ENCODE measurements at places on chromosomes 4 and X.

DNA sequence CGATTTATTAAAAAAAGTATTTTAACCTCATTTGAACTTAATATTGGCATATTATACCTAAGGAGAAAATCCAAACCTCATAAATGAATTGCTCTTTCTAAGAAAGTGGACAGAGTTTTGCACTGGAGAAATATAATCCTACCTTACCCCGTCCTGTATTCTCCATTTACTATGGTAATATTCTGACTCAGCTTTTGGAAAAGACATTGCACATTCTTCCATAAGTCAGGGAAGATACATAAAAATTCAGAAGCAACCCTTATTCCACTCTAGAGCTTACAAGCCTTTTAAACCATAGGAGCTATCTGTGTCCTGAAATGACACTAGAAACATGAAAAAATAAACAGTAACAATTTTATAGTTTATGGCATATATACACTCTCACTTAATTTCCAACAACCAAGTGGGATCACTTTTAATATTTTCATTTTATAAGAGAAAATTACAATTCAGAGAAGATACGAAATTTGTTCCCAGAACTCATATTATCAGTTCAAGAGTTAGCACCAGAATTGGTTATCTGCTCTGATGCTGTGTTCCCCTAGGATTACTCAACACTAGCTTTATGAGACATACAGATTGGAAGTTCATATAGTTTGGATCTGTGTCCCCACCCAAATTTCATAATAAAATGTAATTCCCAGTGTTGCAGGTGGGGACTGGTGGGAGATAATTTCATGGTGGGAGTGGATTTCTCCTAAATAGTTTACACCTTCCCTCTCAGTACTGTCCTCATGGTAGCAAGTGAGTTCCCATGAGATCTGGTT lies 359.4 kb downstream of the ARAP2 start:
- DNase-seq: no peak

DNA sequence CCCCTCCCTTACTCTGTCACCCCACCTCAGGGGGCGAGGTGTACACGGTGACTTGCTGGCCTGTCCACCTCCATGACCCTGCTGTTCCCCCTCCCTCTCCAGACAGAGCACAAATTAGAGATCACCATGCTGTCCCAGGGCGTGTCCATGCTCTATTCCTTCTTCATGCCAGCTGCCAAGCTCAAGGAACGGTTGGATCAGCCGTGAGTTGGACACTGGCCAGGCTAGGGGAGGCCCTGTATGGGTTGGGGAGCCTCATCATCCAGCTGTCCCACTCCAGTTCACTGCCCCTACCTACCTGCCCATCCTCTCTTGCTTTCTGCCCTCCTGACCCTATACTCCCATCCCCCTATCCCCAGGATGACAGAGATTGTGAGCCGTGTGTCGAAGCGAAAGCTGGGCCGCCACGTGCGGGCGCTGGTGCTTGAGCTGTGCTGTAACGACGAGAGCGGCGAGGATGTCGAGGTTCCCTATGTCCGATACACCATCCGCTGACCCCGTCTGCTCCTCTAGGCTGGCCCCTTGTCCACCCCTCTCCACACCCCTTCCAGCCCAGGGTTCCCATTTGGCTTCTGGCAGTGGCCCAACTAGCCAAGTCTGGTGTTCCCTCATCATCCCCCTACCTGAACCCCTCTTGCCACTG lies 3.9 kb upstream of the CDK16 start:
- DNase-seq: no peak

- DNase-seq: no peak
These were observed 119.5 kb downstream of the ATXN3L start for GRCh38 chrX:13200398-13200797.

DNA sequence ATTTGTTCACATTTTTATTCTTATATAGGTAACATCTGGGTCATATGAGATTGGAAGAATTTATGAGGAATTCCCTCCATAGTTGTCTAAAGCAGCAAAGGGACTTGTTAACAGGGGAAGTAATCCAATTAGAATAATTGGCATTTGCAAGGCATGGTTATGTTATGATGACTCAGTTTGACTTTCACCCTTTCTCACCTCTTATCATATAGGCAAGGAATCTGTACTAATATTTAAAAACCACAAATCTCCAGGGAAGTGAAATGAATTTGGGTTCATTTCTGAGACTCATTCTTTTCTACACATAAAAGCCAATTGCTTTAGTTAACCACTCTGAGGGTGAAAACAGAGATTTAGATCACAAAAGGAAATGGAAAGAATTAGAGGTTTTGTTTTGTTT lies 281.5 kb upstream of the DKK2 start:
- DNase-seq: no peak

DNA sequence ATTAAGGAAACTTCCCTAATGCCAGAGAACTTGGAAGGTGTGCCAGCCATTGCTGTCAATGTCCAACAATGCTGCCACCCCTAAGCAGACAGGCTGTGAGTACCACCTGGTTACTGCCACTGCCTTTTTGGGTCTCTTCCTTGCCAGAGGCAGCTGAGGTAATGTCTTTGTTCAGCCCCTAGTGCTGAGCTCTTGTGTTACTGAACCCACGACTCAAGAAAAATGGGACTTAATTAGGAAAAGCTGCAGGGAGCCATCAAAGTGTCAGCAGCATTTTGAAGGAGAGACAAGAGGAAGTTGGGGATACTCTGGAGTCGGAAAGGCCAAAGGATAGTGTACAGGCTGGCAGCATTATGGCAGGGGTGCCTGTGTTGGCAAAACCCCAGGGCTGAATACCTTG lies 283.7 kb downstream of the AFF2 start:
- DNase-seq: no peak

- no peak for DNase-seq
These were observed 329.7 kb downstream of the CCSER1 start for GRCh38 chr4:90456891-90457290.

- no peak for DNase-seq
These were observed 197.4 kb upstream of the TBL1X start for GRCh38 chrX:9267415-9267814.

DNA sequence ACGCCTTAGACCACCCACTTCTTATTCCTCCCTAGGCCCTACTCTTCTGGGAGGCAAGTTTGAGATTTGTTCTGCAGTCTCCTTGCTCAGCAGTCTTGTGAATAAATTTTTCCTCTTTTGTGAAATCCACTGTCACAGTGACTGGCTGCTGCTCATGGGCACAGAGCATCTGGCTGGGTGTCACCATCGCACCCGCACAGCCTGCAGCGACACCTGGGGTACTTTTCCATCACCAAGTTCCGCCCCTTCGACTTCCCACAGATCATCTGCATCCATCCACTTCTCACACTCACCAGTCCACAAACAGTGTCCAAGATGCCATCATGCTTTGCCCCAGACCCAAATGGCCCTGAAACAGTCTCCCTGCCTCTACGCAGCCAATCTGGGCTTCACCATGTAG lies 36.4 kb upstream of the AFAP1 start:
- no peak for DNase-seq

- no peak for DNase-seq
These were observed 29.3 kb upstream of the FAM47C start for GRCh38 chrX:36978886-36979285.

DNA sequence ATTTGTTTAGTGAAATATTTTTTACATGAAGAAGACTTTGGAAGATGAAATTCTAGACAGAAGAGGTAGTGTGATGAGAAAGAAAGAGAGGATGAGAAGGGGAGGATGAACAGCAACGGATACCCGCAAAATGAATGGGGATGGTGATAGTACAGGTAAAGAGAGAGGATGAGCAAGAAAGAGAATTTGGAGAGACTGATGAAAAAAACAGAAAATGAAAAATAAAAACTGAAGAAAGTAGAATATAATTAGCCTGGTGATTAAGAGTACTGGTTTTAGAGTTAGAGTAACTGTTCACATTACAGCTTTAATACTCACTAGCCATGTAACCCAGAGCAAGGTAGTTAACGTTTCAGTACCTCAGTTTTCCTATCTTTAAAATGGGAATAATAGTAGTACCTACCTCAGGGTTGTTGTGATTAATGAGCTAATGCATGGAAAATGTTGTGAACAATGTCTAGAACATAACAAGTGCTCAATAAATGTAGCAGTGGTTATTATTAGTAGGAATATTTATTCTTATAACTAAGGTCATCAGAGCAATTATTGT lies 54.9 kb upstream of the ANTXR2 start:
- DNase-seq: no peak

GRCh38 chr4:173264245-173264644 lies 69.9 kb downstream of the HMGB2 start:
- DNase-seq: no peak

- no peak for DNase-seq
These were observed 75.2 kb downstream of the INTS12 start for GRCh38 chr4:105633241-105633640.

- no peak for DNase-seq
These were observed 333 bp downstream of the BOD1L1 start for GRCh38 chr4:13627178-13627605.

DNA sequence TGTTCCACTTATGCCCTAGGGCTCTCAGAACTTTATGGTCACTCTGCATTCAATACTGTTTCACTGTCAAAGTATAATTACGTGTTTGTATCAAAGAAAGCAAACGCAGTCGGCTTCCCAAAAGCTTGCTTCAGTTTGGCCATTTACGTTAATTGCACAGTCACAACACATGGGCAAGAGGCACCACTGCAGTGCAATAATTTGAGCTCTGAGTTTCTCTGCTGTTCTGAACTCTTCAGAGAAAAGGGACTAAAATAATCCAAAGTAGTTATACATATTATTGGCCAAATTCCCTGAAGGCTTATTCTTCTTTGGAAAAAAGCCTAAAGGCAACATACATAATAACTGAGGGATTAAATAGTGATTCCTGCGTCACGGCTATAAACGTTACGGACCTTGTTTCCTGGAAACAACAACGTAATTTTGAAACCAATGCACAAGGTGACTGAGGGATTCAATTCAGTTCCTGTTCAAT lies 51.3 kb downstream of the RNF150 start:
- DNase-seq: no peak

- DNase-seq: no peak
These were observed 39.4 kb downstream of the WFS1 start for GRCh38 chr4:6308899-6309643.

DNA sequence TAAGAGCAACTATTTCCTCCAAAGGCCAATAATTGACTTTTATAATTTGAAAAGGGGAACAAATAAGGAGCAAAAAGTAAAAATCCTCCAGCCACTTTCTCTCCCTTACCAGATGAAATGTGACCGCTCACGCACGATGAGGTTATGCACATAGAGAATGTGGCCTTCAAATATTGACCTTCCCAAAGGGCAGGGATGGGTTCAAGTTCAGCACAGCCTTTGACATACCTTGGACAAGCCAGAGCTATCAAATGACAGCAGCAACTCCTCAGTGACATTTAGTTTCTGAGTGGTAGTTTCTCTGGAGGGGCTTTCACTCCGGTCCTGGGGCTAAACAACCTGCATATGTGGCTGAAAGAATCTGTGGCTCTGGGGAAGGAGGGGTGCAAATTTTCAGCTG lies 50.7 kb downstream of the AMOT start:
- DNase-seq: no peak

DNA sequence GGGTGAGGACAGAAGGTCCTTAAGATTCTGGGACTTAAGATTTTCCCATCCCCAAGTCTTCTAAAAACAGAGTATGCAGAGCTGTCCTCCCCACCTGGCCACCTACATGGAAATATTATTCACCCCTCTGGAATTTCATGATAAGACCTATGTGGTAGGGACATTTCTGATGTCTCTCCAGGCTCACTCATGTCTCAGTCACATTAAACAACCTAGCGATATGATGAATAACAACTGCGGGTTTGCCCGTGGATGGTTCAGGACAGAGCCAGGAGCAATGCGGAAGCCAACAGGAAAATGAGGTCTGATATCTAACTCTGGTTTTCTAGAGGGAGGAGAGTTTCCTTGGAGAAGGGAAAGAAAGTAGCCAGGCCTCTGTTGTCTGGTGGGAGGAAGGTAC lies 47.4 kb downstream of the TEX13A start:
- no peak for DNase-seq

GRCh38 chr4:99790796-99791617 lies 25.6 kb upstream of the DAPP1 start:
- DNase-seq: no peak

- no peak for DNase-seq
These were observed 26.3 kb downstream of the PDHA1 start for GRCh38 chrX:19370061-19370460.

- DNase-seq: no peak
These were observed 138.6 kb upstream of the SFRP2 start for GRCh38 chr4:153927451-153927850.

DNA sequence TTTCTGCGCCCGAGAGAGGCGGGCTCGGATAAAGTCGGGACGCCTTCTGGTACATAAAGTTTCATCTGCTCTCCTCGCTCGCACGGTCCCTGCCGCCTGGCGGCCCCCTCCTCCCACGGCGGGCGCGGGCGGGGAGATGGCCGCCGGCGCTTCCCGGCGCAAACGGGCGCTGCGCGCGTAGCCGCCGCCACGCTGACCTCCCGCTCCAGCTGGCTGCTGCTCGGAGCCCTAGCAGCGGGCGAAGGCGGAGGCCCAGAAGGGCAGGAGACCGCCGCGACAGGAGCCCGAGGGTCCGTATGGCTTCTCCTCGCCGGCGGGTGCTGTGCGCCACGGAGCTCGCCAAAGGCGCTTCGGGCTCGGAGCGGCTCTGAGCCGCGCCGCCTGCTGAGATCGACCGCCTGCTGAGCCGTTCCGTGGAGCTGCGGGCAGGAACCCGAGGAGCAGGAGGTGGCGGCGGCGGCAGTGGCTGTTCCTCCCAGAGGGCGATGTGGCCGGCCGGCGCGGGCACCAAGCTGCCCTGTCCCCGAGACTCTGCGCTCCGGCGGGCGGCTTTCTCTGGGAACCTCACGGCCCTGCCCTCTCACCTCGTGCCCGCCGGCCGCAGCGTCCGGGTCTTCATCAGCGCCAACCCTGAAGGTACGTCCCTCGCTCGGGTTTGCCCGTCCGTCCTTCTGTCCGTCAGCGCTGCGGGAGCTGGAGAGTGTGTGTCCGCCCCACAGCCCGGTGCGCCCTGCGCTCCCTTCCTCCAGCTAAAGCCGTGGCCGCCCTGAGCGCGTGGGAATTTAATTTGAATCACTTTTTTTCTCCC lies at the start of gene NWD2:
TSS of gene NWD2 (plus strand) at position 161 of the 808 bp plus-strand sequence. CDS start at position 486, 325 bp downstream.
- no peak for DNase-seq
